ENCODE measurements at places on chromosomes 1 and 21.

GRCh38 chr1:224670506-224670905 is 54.4 kb downstream of the CNIH3 start:
- DNase-seq = no peak

GRCh38 chr1:81382561-81382960 is 418.2 kb upstream of the ADGRL2 start:
- no peak for DNase-seq

GRCh38 chr1:156082309-156083091 is at the start of gene MEX3A:
Gene MEX3A (minus strand): TSS chr1:156082465. CDS start chr1:156081998, 467 bp downstream.
- DNase-seq = peak; percentile 96

- no peak for DNase-seq
These were observed 72.1 kb downstream of the SLC5A9 start for GRCh38 chr1:48294656-48295055.

GRCh38 chr1:77687519-77687906 is 5.1 kb upstream of the ZZZ3 start:
- DNase-seq = peak; percentile 54

DNA sequence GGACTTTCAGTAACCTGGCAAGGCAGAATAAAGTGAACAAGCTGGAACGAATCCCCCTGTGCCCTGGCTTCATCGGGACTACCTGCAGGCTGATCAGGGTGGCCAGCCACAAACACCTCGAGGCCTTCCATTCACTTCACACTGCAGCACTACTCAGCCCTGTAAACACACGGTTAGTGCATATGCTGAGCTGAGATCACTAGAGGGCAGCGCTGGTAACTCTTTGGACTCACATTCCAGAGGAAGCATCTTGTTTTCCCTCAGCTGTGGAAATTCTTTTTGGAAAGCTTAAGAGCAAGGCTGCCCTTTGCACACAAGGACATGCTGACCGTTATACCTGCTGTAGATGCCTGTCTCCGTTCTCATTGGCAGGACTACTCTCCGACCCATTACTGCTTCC is 32.1 kb downstream of the PCSK9 start:
- DNase-seq = peak; percentile 64

GRCh38 chr1:9022773-9023172 is 3.5 kb downstream of the SLC2A7 start:
- DNase-seq = no peak

- DNase-seq = no peak
These were observed 86.7 kb downstream of the PTPN14 start for GRCh38 chr1:214464445-214465287.

DNA sequence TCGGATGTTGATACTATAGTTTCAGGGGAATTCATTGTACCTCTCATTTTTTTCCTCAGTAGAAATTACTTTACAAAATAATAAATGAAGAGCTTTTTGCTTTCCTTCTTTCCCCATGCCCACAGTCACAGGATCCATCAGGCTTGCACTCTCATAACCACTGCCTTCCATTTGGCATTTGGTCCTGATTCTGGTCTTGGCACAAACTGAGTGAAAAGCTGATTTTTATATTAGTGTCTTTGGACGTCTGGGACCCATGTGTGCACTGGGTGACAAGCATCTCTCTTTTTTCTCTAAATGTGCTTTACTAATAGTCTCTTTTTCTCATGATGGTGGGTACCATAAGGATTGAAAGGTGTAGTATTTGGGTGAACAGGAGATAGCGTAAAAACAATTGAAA is 2.8 kb downstream of the ELAVL4 start:
- DNase-seq = no peak

- DNase-seq = no peak
These were observed 47.7 kb downstream of the POU2F1 start for GRCh38 chr1:167268347-167268787.

DNA sequence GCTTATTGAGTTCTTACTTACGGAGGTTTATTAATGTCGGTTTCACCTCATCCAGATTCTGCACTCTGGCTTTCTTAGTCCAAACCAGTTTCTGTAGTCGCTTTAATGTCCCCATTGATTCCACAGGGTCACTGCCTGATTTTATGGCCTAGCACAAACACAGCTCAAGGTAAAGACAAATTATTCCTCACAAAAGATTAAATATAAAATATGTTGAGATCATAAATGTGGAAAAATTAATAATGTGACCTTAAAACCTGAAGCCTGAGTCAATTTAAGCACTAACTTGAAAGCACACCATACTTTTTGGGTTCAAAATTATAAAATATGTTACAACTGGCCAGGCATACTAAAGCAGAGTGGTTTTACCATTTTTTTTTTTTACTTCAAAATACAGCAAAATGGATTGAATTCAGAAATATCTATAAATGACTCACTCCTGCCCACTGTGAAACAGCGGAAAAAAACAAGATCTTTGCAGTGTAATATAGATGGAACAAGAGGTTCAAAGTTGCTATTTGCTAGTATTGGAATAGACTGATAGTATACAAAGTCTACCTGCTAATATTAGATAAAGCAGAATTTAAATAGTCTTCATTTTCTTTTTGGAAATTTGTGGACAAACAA is 37.6 kb upstream of the SAMSN1 start:
- no peak for DNase-seq

- DNase-seq = peak; percentile 82
These were observed 543 bp upstream of the EPHB2 start for GRCh38 chr1:22709891-22710700.

- no peak for DNase-seq
These were observed 15.2 kb downstream of the PRXL2B start for GRCh38 chr1:2601721-2602303.

GRCh38 chr1:23667411-23667810 is 24.2 kb upstream of the RPL11 start:
- no peak for DNase-seq

DNA sequence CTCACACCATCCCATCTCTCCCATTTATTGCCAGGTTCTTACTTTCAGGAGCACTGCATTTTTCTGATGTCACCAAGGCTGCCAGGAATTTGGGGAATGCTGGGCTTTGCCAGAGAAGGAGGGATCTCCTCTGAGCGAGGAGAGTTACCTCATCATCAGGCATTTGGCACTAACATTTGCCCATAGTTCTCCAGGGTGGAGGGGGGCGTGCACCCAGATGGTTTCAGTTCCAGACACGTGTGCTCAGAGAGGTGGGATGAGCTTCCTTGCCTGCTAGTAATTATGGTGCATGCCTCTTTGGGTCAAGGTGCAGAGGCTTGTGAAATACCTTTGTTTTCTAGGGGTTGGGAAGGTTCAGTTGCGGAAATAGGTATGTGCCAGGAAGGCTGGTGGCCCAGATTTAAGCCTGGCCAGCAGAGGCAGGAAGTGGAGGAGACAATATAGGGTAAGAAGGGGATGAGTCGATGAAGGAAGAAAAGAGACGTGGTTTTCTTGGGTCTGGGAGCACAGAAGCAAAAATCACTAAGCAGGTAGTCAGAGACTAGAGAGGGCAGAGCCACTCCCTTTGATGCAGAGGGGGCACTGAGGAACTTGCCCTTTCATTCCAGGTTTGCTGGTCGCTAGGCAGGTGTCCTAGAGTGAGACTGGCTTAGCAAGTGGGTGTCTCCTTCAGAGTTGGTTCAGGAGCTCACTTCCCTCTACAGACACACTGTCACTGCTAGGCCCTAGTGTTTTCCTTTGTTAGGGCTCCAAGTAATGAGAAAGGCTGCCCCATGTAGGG is 7.2 kb downstream of the TUFT1 start:
- peak; percentile 72 for DNase-seq

- DNase-seq = no peak
These were observed 14.0 kb upstream of the CTPS1 start for GRCh38 chr1:40965531-40965930.

GRCh38 chr1:92599184-92599583 is 112.5 kb upstream of the GFI1 start:
- peak; percentile 20 for DNase-seq

DNA sequence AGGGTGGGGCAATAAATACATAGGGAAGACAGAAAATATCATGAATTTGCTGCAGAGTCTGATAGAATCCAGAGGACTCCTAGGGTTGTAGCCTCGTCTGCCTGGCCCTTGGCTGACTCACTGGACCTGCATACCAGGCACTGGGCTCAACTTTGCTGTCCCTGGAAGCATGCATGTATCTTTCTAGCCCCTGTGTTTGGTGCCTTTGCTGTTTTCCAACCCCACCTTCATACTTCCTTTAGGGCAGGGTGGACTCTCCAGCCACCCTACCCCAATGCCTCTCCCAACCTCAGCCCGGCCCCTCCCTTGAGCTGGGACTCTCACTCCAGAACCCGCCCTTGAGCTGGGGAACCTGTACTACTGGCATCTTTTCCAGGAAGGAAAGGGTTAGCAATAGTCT is 1.2 kb downstream of the RAB25 start:
- DNase-seq = no peak

DNA sequence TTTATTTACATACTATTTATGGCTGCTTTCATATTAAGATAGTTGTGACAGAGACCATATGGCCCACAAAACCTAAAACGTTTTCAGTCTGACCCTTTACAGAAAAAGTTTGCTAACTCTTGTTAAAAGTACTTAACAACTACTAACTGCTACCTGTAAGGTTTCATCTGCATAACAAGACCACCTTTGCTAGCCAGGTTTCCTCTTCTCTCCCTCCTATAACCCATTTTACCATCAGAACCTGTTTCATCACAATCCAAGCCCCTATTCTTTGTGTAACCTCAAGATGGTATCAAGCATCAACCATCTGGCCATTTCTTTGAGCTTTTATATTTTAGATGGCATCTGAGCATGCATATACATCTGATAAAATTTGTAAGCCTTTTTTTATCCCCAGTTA is 305.4 kb downstream of the HHIPL2 start:
- DNase-seq = no peak

DNA sequence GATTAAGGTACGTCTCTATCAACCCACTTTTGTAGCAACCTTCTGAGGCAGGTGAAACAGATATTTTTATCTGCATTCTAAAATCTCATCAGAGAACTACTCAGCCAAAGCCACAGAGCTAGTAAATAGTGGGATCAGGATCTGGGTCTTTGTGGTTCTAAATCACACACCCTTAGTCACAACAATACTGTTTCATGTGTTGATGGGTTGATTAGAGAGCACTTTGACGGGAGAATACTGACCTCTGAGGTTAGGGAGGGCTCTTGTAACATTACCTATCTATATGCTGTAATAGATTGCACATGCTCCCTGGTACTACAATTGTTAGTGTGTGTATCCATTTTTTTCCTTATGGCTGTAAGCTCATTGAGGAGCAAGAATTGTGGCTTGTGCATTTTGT is 45.5 kb upstream of the CCDC190 start:
- DNase-seq = no peak

DNA sequence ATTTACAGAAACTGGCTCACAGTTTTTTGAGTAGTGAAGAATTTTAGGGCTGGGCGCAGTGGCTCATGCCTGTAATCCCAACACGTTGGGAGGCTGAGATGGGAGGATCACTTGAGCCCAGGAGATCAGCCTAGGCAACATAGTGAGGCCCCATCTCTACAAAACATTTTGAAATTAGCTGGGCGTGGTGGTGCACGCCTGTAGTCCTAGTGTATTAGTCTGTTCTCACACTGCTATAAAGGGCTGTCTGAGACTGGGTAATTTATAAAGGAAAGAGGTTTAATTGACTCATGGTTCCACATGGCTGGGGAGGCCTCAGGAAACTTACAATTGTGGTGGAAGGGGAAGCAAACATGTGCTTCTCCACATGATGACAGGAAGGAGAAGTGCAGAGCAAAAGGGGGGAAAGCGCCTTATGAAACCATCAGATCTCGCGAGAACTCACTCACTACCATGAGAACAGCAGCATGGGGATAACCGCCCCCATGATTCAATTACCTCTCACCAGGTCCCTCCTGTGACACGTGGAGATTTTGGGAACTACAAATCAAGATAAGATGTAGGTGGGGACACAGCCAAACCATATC is 24.4 kb upstream of the DYRK1A start:
- no peak for DNase-seq

DNA sequence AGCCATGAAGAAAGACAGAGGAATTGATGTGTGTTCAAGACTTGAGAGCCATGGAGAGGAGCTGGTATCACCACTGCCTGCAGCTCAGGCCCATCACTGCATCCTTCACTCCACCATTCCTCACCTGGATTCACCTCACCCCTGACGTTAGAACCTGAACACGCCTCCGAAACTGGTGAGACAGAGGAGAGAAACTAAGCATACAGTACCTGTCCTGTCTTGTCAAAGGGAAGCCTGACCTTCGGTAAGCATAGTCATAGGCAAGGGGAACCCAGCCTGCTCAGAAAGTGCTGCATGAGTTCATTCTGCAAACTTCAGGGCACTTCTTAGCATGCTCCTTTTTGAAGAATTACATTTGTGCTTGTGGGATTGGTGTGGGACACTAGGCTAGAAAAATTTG is 425.8 kb downstream of the DSCAM start:
- DNase-seq = peak; percentile 5
